ENCODE measurements at places on chromosomes 4 and X.

DNA sequence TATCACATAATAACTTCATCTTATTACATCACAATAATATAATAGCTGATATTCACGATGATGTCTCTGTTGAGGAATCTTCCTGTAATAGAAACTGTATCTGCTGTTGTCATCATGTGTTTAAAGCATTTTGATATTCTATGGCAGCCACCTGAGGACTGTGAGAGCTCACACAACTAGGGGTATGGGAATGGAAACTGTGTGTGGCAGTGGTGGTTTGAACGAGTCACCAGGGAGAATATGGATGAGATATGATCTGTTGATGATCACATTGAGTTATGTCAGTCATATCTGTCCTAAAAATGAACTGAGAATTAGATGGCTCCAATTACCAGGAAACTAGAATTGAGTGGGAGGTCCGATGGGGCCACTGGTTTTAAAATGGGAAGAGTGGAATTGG lies 169.6 kb downstream of the MID1IP1 start:
- DNase-seq, result no peak

DNA sequence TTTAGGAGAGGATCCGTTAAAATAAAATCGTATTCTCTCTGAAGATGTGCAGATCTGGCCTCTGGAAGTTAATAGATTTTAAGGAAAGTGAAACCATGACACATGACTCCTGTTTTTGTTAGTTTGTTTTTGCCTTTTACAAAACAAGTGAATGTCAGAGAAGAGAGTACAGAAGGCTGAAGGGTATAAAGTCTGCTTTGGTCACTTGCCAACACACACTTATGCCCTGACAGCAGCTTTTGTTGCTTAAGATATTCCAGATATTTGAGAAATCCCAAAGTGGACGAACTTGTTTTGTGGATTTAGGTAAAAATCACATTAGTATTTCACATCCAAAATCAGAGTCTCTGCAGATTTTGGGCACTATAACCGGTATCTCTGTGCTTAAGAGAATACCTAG lies 192.4 kb upstream of the RASGEF1B start:
- DNase-seq, result no peak

- DNase-seq, result no peak
These were observed 19.0 kb upstream of the PPP3CA start for GRCh38 chr4:101366331-101366730.

DNA sequence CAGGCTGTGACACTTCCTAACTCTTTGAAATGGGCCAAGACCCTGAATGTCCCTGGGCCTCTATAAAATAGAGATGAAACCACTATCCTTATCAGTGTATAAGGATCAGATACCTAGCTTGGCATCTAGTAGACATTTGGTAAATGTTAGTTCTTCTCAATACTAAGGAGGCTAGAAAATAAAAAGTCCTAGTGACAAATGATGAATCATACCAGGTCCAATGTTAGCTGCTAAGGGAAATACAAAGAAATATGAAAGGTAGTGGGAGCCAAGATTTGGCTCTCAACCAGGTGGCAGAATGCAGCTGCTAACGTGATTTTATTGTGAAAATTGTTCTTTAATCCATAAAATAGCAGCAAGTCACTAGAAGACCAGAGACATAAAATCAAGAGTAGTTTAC lies 19.8 kb upstream of the PPARGC1A start:
- DNase-seq, result no peak

GRCh38 chrX:68090266-68090665 lies 343.0 kb downstream of the OPHN1 start:
- DNase-seq, result no peak

- no peak for DNase-seq
These were observed 149.8 kb downstream of the CHM start for GRCh38 chrX:85897362-85898126.

GRCh38 chrX:107551546-107551945 lies 76.8 kb upstream of the PRPS1 start:
- DNase-seq, result no peak

DNA sequence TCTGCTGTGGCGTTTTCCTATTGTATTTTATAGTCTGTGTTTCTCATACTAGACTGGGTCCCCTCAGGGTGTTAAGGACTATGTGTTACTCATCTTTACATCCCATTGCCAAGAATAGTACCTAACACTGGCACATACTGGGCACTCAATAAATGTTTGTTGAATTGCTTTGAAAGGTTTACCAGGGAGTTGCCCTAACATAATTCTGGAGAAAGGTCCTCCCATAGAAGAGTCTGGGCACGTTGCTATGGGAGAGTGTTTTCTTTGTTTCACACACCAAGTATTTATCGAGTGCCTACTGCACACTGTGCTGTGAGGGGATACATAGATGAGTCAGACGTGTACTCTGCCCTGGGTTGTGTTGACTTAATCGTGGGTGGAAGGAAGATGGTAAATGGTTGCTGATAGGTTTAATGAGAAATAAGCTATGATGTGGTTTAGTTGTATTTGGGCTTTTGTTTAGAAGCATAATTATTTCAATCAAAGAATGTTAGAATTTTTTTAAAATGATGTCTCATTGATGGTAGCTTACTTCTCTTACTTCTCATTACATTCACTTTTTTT lies 42.9 kb downstream of the AFF1 start:
- DNase-seq, result no peak

DNA sequence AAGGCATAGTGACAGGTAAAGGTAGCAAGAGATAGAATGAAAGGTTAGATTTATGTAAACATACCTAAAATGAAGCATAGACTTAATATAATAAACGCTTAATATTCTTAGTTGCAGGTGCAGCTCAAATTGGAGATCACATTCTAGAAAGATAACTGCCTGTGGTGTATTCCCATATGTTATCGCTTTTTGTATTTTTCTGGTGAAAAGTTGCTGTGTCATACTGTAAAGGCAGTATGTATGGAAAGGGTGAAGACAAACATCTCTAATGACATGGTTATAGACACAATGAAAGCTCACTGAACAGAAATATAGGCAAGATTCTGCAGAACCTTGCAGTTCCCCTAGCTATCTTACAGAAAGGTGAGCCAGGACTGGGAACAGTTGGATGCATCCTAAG lies 240.3 kb downstream of the DCLK2 start:
- no peak for DNase-seq
